NCI-H1694 (cell line): ENCODE measurements at places on chromosomes 1 and 21.
A peak's percentile ranks its signal among the peaks of the same experiment; 100 is the strongest.

DNA sequence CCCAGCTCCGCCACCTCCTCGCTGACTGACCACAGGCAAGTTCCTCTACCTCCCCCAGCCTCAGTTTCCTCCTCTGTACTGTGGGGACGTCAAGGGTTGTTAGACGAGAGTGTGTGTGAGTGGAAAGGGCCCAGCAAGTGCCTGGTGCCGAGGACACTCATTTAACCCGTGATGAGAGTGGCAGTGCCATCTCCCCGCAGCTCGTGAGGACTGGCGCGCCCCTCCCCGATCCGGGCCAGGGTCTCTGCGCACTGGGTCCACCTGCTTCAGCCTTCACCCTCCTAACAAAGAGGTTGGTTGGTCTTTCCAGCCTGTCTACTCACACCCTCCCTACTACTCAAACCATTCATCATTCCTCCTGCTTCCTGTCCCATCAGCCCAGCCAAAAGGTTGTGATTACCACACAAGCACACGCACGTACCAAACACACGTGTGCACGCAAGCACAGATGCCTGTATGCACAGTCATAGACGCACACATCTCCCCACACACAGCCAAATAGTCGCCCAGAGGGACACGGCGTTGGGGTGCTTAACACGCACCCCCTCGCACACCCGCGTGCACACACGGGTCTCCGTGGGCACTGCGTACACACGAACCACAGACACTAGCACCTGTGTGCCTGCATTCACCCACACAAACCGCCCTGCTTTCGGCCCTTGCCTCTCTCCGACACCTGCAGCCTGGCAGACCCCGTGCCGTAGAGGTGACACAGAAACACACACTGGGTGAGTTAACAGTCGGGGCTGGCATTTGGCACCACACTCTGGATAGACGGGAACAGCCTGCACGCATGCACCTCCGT, 39.3 kb downstream of the TAS1R2 start:
- no peak for DNase-seq

DNA sequence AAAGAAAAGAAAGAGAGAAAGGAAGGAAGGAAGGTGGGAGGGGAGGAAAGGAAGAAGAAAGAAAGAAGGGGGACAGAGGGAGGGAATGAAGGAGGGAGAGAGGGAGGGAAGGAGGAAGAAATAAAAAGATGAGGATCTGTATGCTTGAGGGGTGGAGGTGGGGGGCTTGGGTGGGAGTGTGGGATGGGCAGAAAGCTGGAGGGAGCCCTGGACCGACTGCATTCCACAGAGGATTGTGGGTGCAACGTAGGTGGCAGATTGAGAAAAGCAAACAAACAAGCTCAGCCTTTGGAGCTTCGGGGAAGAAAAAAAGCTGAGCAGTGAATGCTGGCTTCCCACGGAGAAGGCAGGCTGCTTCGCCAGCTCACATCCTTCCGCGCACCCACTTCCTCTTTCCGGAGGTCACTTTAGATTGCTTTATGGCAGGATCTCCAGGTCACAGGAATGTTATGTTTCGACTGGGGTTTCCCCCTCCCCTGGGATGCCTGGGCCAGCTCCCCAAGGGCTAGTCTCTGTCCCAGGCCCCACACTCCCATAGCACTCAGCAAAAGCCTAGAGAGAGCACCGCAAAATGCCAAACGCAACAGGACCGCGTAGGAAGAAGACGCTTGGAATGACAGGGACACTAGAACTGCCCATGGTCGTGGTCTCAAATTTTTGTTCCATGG, 20.7 kb upstream of the LGALS8 start:
- DNase-seq, result no peak

DNA sequence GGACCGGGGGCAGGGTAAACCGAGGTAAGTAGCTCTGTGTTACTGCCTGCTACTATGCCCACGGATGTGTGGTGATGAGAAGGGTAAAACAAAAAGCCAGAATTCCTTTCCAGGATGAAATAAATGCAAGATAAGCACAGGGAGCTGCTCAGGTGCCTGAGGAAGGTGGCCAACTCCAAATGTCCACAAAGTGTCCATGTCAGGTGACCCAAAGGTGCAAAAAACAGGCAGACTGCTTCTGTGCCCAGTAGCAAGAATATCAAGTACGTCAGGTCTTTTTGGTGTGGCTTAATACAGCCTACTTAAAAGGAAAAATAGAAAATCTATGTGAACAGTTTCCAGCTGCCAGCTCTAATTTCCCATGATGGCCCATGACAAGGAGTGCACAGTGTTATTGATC, 279.3 kb downstream of the SETD4 start:
- no peak for DNase-seq

DNA sequence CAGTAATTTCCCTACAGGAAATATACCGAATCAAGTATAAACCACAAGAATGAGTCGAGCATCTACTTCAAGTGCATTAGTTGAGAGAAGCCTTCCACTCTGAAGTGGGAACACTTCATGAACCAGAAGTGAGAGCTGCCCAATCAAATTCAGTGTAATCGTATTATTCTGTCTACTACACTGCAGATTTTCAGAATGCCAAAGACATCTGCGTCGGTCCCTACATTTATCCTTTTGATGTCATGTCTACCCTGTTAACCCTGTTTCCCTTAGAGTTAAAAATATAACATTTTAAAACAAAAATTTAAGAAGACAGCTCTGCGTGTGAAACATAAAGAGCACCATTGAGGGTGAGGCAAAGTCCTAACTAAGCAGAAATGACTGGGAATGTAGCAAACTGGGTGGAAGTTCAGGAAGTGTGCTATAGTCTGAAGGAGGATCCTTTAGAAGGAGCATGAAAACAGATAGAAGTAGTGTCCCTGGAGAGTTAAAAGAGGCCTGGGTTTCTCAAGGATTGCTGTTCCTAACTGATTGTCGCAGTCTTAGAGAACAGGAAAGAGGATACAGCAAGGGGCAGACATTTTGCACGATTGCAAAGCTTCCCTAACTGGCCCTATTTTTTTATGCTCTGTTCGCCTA, 291.2 kb downstream of the PTPRC start:
- no peak for DNase-seq

- DNase-seq, result no peak
These were observed 18.3 kb downstream of the RC3H1 start for GRCh38 chr1:174003867-174004266.

GRCh38 chr1:236830116-236830515, 35.0 kb downstream of the MTR start:
- no peak for DNase-seq

GRCh38 chr1:12147201-12147701, 19.5 kb upstream of the TNFRSF1B start:
- no peak for DNase-seq

DNA sequence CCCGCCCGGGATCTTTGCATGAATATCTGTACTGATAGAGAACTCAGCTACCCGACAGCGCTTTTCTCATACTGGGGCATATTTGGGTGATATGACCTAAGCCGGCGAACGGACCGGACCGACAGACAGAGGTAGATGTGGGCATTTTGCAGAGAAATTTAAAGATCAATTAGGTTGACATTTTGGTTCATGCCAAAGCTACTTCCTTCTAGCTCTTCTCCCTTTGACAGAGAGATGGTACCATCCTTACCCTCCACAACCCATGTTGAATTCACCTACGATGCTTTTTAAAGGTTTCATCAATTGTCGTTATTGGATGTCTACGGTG, 459 bp downstream of the ARV1 start:
- no peak for DNase-seq

DNA sequence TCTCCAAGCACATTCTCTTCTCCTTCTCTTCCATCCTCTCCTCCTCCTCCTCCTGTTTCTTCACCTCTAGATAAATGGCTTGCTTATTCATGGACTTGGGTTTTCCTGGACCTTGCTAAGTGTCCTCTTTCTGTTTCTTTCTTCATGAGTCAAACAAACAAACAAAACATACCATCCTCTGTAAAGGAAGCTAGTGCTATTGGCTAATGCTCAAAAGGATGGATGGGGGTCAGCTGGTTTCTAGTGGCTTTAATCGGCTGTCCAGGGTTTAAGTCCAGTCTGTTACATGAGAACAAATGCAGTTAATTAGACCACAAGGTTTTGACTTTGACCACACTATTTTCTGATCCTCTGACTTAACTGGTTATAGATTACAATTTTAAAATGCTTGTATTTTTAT, 83.8 kb upstream of the TSPAN2 start:
- DNase-seq, result no peak

- no peak for DNase-seq
These were observed 17.2 kb downstream of the TPM3 start for GRCh38 chr1:154174654-154175053.

DNA sequence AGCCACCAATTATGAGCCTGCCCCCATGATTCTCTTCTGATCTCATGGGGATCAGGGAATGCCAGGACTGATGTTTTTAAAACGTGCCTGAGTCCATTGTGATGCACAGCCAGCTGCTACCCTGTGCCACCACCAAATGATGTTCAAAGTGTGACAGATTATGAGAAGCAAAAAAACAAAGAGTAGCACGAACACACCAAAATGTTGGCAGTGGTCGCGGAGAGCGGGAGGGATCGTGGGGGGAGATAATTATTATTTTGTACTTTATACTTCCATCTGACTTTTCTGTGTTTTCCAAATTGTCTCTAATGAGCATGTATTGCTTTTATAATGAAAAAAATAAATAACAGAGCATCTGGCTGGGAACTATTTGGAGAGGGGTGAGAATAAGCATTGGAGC, 50.5 kb downstream of the EPHB2 start:
- DNase-seq, result peak; percentile 80

DNA sequence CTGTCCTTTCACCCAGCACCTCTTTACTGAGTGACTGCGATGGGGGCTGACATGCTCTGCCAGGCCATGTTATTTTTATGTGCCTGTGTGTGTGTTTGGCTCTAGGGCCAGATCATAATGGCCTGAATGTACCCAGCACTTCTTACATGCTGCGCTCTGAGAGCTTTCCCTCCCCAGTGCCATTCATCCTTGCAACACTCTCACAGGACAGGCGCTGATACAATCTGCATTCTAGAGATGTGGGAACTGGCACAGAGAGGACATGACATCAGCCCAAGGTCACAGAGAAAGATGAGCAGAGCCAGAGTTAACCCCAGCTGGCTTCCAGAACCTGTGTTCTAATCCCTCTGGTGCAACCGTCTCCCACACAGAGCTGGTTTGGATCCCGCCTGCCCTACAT, 54.5 kb downstream of the ARHGEF10L start:
- no peak for DNase-seq

GRCh38 chr1:180092931-180093650, 61.6 kb upstream of the QSOX1 start:
- DNase-seq, result no peak

- DNase-seq, result peak; percentile 89
These were observed at the start of gene PCP4 for GRCh38 chr21:39867198-39867650. PCP4 (plus strand) TSS chr21:39867438; CDS start chr21:39867502, 64 bp downstream.

DNA sequence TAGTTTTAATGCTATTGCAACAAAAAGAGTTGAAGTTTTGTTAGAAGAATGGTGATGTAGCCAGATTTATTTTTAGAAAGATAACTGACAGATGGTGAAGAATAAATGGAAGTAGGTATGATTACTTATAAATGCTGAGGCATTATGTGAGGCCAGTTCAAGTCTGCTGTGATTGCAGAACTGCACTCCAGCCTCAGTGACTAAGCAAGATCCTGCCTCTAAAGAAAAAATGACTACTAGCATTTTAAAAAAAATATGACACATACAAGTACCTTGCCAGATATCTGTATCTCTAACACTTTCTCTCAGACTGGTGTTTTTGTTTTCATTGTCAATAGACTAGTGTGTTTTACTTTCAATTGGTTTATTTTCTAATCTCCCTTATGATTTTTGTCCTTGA, 1242.4 kb upstream of the ADGRL4 start:
- no peak for DNase-seq

DNA sequence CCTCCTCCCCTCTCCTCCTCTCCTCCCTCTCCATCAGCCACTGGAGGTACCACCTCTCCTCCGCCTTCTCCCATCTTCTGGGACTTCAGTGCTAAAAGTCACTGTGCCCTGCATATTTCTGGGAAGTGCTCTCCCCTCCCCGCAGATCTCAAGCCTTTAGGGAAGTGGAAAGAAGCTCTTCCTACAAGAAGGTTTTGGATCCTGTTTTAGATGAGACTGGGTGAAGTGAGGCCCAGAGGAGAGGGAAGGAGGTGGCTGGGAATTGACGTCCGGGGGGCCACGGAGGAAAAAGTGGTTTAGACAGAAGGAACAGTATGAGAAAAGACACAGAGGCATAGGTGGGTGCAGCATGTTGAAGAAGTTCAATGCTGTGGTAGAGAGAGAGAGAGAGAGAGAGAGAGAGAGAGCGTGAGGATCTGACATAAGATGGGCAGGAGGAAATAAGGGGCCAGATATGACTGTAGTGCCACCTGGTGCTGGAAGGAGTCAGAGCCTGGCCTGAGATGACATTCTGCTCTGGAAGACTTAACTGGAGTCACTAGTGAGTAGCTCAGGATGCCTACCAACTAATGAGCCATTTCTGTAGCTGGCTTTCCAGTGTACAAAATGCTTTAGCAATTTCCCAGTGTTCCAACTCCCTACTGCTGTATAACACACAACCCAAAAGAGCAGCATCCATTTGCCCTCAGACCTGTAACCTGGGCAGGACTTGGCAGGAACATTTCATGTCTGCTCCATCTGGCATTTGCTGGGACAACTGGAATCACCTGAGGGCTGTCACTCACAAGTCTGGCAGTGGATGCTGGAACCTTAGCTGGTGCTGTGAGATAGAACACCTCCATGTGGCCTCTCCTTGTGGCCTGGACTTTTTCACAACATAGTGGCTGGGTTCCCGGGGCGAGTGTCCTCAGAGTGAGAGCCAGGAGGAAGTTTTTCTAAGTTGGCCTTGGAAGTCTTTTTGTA, 16.6 kb upstream of the ZSCAN20 start:
- DNase-seq, result peak; percentile 65

GRCh38 chr1:82606546-82606945, 805.8 kb downstream of the ADGRL2 start:
- DNase-seq, result no peak

DNA sequence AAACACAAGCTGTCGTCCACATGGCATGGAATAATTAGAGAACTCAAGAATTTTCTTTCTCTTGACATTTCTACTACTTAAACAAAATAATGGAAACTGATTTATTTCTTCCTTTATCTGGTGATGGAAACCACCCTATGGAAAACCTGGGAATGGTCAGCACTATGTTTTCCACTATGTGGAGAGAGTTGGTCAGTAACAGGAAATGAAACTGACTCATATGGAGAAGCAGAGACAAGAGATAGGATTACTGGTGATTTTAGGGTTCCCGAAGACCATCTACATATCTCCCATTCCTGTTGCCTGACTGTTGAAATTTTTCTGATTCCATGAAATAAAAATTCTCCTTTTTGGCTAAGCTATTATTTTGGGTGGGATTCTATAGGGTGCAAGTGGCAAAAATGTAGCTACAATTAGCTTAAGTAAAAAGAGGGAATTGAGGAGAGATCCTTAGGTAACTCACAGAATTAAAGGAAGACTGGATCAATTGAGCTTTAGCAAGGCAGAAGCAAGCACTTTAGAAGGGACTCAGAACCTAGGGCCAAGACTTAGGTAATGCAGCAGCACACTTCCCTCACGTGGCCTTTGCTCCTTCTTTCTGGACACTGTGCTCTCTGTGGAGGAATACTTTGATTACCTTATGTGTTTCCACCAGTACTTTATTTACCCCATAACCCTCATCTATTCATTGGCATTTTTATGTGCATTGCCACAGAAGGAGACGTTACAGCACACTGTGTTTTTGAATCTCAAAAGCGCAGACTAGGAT, 89.6 kb downstream of the LEPR start:
- DNase-seq, result no peak
